Right renal cortex interstitium (tissue), 3 donors: ENCODE measurements at places on chromosomes 1 and 21.

DNA sequence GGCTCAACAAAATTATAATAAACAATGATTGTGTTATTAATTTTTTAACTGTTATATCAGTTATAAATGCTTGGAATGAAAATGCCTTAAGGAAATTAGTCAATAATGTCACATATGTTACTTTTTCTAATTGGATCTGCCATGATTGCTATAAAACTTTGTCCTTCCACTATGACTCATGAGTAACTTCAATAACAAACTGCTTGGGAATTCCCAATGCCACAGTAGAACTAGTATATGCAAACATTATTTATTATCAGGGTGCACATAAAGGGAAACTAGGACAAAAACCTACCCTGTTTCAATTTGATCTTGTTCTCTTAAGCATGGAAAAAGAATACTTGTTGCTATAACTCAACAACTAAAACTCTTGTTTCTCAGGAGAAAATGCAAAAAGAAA, 59.1 kb upstream of the PDC start:
- no peak for DNase-seq

GRCh38 chr1:31755197-31755611, 8.9 kb downstream of the ADGRB2 start:
- DNase-seq, result no peak

DNA sequence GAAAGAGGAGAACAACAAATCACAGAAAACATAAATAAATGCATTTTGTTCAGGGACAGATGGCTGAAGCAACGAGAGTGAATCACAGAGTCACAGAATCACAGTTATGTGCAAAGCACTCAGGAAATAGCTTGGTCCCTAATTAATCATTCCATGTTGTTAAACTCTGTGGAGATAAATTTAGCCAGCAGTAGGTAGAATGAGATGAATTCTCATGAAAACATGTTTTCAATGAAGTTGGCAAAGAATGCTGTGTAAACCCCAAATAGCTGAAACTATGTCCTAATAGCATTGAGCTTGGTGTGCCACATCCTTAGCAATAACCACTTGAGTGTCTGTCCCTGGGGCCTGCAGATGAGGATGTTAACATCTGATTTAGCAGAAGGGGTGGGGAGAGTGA, 20.4 kb downstream of the LEPR start:
- no peak for DNase-seq

GRCh38 chr1:59990470-59990869, 63.9 kb upstream of the CYP2J2 start:
- DNase-seq, result no peak

GRCh38 chr1:221692643-221693042, 49.2 kb downstream of the DUSP10 start:
- DNase-seq, result no peak

DNA sequence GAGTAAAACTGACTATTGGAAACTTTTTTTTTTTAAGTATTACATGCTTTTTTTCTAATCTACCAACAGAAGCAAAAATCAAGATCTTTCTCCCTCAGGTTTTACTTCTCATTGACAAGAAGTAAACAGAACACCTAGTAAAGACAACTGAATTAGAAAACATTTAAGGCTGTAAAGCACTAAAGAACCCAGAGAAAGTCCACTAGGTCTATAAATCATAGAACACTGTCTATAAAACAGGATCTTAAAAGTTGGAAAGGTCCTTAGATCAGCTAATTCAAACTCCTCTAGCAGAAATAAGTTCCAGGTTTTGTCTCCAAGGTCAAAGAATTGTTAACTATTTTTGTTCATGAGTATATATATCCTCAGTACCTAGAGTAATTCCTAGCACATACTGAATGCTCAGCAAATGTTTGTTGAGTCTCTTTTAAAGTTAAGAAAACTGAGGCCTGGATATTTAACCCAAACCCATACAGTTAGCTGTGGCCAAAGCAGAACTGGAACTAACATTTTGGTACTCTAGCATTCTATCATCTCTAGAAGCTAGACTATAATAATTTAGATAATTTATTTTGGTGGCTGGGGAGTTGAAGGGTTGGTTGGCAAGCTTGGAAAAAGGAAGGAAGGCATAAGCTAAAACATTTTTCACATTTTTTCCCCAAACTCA, 3.0 kb downstream of the EPS15 start:
- no peak for DNase-seq
